ENCODE measurements at places on chromosomes 16 and 17.
A peak's percentile ranks its signal among the peaks of the same experiment; 100 is the strongest.

- no peak for DNase-seq
Observed at GRCh38 chr16:52537516-52537915, 9.4 kb downstream of the TOX3 start.

GRCh38 chr16:71214746-71215381, 15.7 kb downstream of the HYDIN start:
- no peak for DNase-seq

DNA sequence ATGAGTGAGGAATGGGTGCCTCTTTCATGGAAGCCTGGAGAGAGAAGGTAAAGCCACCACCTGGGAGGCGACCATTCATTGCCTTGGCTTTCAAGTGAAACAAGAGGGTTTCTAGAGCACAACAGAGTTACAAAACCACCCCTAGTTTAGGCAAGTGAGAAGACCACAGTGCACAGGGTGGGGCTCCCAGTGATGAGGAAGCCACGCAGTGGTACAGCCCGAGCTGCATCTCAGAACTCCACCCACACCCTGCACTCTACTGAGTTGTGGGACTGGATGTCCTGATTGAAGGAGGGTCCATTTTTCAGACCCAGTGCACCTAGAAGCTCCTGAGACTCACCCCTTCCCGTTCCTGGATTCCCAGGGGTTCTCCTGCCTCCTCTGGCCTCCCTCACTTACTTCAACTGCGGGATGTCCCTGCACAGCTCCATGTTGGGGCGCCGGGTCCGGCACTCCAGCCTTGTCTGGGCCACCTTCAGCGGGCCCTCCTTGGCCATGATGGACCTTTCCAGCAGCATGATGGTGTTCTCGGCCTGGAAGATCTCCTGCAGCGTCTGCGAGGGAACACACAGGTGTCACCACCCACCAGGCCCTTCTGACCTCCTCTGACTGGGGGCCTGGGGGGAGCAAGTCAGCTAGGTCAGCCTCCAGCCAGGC, 55.1 kb upstream of the EMP2 start:
- DNase-seq, result no peak

DNA sequence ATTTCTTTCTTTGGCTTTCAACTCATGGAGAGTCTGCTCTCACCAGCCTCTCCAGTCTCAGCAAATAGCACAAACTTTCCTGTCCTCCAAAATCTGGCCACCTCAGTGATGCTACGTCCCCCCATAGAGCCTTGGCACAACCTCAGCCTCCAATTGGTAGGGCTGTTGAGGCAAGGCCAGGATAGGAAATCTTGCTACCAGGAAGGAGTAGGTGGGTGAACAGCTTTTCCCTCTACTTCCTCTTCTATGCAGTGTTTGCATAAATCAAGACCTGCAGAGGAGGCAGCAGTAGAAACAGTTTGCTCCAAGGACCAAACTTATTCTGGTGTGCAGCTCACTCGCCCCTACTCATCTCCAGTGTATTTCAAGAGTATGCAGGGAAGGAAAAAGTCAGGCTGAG, 701 bp upstream of the DPEP2 start:
- DNase-seq, result no peak

- DNase-seq, result no peak
Observed at GRCh38 chr16:73047221-73047535, 750 bp downstream of the ZFHX3 start.

DNA sequence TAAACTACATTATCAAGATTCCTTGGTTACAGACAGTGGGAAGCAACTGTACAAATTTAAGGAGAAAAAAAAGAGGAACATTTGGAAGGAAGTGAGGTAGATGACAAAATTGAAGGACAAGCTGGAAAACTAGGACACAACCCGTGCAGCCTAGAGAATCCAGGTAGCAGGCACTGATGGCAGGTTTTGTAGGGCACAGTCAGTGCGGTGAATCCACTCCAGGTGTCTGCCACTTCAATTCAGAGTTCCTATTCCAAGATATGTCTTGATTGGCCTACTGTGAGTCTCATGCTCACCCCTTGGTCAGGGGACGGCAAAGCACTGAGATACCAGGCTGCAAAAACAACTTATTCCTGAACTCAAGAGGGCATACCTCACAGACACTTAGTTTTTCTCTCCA, 37.8 kb downstream of the TNRC6C start:
- no peak for DNase-seq

DNA sequence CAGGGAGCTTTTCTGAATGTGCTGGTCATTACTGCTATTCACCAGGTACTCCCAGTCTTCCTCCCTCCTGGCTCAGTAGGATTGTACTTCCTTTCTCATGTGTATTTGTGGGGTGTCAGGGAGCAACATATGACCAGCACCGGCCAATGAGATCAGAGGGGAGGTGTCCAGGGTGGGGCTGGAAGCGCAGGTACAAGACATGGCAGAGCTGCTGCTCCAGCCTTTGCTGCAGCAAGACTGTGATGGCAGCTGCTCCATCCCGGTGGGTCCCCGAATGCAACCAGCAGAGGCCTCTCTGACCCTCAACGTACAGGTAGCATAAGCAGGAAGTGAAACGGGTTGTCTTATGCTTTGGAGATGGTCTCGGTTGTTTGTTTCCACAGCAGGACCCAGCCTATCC, 53.8 kb upstream of the CACNG5 start:
- DNase-seq, result no peak

DNA sequence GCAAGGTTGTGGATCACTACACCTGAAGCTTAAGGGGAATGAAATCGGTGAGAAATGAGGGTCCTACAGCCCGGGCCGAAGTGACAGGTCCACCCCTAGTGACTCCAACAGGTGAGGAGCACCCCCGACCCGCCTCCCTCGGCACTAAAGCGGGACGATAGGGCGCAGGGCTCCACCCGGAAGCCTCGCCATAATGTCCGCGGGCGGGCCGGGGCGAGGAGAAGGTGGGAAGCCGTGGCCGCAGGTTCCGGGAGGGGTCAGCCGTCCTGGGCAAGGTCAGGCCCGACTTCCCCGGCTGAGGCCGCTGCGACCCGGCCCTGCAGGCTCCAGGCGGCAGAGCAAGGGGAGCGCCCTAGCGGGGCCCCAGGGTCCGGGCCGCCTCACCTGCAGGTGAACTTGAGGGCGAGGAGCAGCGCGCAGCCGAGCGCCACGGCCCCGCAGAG, 543 bp downstream of the TXNDC11 start:
- peak; percentile 53 for DNase-seq

GRCh38 chr17:2631211-2631610, 37.8 kb downstream of the PAFAH1B1 start:
- no peak for DNase-seq

Data from activated CD4-positive, alpha-beta T cell treated with anti-CD3 and anti-CD28 coated beads, Interleukin-2, amount 50 U/mL, for 48 hours (primary cell).